ENCODE measurements at places on chromosomes 1 and 21. TPM values are rescaled to one million over a fixed set of nuclear protein-coding genes. Genes with fewer than 3 reads are reported as not detected.

DNA sequence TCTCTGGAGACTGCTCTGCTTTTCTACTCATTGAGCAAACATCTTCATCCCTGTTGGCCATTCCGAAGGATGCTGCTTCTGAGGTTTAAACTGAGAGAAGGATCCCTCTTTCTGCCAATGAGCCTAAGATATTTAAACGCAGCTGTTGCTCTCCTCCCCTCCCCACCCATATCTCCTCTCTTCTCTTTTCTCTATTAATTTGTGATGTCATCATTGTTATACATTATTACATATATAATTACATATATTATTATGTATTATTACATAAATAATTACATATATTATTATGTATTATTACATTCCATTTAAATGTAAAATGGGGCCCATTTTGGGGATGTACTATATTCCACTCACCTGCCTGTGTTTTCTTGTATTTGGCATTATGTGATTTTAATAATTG, 82.7 kb upstream of the JUN start:
- no peak for DNase-seq
- no peak overlapping the region for H3K27ac ChIP-seq
- H3K4me3 ChIP-seq: no peak overlapping the region

- H3K27me3 ChIP-seq: peaks cover 50% of the 10 kb centered on the region
- peaks cover 7% of the 10 kb centered on the region for H3K4me1 ChIP-seq
- DNase-seq: no peak
These were observed 10.8 kb upstream of the IER5 start for GRCh38 chr1:181077576-181078242.

Gene KCNA3
- 68.4 TPM for total RNA-seq

GRCh38 chr1:27974417-27974781, 14.6 kb downstream of the XKR8 start:
- H3K4me1 ChIP-seq: peaks cover 4% of the 10 kb centered on the region
- no peak overlapping the region for H3K27ac ChIP-seq
- peaks cover 12% of the 10 kb centered on the region for H3K36me3 ChIP-seq
- H3K4me3 ChIP-seq: no peak overlapping the region
- H3K27me3 ChIP-seq: no peaks in the 10 kb centered on the region

GRCh38 chr1:34050709-34051485, 114.1 kb downstream of the CSMD2 start:
- H3K27ac ChIP-seq: no peak overlapping the region
- no peaks in the 10 kb centered on the region for H3K27me3 ChIP-seq
- DNase-seq: no peak
- H3K4me3 ChIP-seq: no peak overlapping the region
- no peaks in the 10 kb centered on the region for H3K36me3 ChIP-seq

Gene PGLYRP3
- not detected for total RNA-seq

GRCh38 chr1:92853299-92853698, 21.5 kb downstream of the RPL5 start:
- H3K27me3 ChIP-seq: no peaks in the 10 kb centered on the region
- peaks cover 10% of the 10 kb centered on the region for H3K36me3 ChIP-seq
- no peak overlapping the region for H3K4me3 ChIP-seq
- DNase-seq: no peak

- peaks cover 29% of the 10 kb centered on the region for H3K4me1 ChIP-seq
- H3K27ac ChIP-seq: peak overlapping the region; percentile 97
- H3K4me3 ChIP-seq: peak overlapping the region; percentile 89
- peaks cover 8% of the 10 kb centered on the region for H3K36me3 ChIP-seq
These were observed 705 bp downstream of the UROD start for GRCh38 chr1:45012639-45013278.

Gene FMO2
- not detected for total RNA-seq

GRCh38 chr1:164141797-164142196, 417.2 kb upstream of the PBX1 start:
- no peaks in the 10 kb centered on the region for H3K4me1 ChIP-seq
- no peaks in the 10 kb centered on the region for H3K36me3 ChIP-seq
- H3K4me3 ChIP-seq: no peak overlapping the region

DNA sequence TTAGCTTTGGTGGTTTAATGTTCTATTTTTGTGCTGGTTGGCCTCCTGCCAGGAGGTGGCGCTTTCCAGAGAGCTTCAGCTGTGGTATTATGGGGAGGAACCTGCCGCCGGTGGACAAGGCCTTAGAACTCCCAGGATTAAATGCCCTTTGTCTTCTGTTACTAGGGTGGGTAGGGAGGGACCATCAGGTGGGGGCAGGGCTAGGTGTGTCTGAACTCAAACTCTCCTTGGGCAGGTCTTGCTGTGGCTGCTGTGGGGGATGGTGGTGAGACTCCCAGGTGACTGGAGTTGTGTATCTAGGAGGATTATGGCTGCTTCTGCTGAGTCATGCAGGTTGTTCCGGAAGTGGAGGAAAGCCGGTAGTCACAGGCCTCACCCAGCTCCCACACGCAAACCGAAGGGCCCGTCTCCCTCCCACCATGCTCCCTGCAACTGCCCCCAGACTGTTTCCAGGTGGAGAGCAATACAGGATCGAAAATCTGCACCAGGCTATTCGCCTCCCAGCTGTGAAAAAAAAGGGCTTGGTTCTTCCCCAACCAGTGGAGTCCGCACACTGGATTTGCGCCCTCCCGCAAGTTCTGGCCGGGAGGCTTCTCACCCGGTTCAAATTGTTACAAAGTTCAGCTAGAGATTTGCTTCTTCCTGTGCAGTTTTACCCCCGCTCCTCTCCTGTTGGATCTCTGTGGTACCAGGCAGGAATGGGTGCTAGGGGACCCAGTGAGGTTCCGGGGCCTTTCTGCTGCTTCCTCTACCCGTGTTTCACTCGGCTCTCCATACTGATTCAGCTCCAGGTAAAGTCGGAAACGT, 220.5 kb downstream of the CENPF start:
- H3K27me3 ChIP-seq: no peaks in the 10 kb centered on the region
- no peak overlapping the region for H3K27ac ChIP-seq
- no peak overlapping the region for H3K4me3 ChIP-seq
- DNase-seq: no peak

GRCh38 chr21:26715878-26716506, 129.2 kb downstream of the ADAMTS1 start:
- H3K27me3 ChIP-seq: no peaks in the 10 kb centered on the region
- no peak overlapping the region for H3K4me3 ChIP-seq
- H3K4me1 ChIP-seq: no peaks in the 10 kb centered on the region
- no peaks in the 10 kb centered on the region for H3K36me3 ChIP-seq
- H3K27ac ChIP-seq: no peak overlapping the region
- no peak for DNase-seq

DNA sequence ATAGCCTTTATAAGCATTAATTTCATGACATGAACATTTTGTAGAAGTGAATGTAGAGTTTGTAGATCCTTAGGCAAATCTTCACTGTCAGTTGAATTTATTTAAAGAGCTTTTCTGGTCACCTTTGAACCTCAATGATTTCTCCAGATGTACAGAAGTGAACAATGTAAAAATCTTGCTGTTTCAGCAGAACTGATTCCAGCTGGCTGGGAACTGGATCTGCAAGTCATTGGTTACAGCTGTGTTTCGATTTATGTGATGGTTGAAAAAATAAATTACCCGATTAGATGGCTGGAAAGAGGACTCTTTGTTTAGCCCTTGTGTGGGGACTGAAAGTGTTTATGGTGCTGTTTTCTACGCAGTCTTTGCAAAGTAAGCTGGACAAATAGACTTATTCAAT, 849.8 kb downstream of the USP25 start:
- H3K4me1 ChIP-seq: no peaks in the 10 kb centered on the region
- no peaks in the 10 kb centered on the region for H3K27me3 ChIP-seq
- DNase-seq: no peak
- no peak overlapping the region for H3K4me3 ChIP-seq
- no peaks in the 10 kb centered on the region for H3K36me3 ChIP-seq

DNA sequence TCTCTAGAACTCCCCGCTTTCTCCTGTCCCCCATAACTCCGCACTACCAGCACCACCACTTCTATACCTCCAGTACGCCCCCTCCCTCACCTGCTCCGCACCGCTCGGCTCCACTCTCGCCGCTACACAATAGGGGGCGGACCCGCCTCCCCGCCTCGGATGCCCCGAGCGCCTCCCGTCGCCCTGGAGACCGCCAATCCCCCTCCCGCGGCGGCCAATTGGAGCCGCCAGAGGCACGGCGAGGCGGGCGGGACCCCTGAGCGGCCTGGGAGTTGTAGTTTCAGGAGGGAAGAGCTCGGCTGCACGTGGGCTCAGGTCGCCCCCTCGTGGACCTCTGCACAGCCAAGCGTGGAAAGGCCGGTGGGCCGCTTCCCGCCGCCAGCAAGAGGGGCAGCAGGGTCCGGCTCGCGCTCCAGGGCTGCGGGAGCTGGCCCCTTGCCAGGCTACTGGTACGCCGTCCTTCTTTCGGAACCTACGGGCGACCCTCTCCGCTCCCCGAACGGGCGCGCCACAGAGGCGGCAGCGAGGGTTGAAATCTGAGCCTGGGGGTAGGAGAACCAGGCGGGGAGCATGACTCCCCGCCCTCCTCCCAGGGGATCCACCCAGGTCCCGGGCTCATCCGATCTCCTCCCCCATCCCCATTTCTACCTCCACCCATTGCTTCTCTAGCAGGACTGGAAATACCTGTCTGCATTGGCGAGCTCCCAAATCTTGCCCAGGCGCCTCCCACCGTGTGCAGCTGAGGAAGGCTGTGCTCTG, at the start of gene IGSF9:
IGSF9 (minus strand) TSS at position 131 of the 759 bp plus-strand sequence. CDS start 2,159 bp downstream, outside the sequence.
- peak within 1 kb of the TSS; percentile 69 for H3K4me3 ChIP-seq
- DNase-seq: peak; percentile 74
- H3K36me3 ChIP-seq: no peaks in the 10 kb centered on the region

DNA sequence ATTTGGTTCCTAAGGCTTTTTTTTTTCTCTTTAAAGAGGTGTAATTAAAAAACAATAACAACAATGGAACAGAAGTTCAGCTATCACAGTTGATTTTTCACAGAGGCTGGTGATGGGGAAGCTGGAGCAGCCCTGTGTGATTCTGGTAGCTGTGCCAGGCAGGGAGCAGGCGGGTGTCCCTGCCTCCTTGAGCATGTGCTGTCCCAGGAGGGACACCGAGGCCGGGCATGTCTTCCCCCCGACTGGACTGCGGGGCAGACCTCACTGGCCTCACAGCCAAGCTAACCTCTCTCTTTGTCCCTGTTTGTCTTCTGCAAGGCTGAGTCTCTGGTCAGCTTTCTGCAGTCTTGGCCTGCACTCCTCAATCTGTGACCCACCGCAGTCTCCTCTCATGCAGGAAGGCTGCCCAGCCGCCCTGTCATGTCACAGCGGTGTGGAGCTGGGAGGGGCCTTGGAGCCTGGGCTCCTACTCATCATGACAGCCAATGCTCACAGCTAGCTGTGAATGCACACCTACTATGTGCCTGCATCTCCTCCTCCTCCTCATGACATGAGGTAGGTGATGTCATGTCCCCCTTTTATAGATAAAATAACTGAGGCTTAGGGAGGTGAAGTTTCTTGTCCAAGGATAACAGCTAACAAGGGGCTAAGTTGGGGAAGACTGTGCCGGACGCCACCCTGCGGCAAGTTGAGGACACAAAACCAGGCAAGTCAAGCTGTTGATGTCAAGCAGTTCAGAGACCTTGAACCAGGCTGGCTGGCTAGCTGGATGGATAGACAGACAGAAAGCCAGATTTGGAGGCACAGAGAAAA, 10.3 kb upstream of the ACTL8 start:
- H3K4me3 ChIP-seq: no peak overlapping the region
- peaks cover 3% of the 10 kb centered on the region for H3K27me3 ChIP-seq
- H3K27ac ChIP-seq: no peak overlapping the region
- H3K4me1 ChIP-seq: no peaks in the 10 kb centered on the region

DNA sequence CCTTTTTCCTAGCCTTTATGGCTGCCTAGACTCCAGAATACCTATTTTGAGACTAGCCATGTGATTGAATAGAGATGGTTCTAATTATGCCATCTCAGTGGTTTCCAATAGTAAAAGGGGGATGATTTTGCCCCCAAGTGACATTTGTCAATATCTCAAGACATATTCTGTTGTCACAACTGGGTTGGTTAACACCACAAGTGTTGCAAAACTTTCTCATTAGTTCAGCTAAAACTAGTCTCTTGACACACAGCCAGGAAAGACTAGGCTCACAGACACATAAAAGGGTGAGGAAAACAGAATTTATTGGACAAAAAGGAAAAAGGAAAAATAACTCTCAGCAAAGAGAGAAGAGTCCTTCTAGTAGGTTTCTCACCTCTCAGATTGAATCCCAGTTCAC, 39.9 kb upstream of the GBP5 start:
- peaks cover 34% of the 10 kb centered on the region for H3K4me1 ChIP-seq
- H3K36me3 ChIP-seq: peaks cover 43% of the 10 kb centered on the region
- H3K27me3 ChIP-seq: no peaks in the 10 kb centered on the region
- DNase-seq: no peak
- no peak overlapping the region for H3K27ac ChIP-seq
- no peak overlapping the region for H3K4me3 ChIP-seq

Gene S100A12
- total RNA-seq: not detected

Gene AMPD1
- total RNA-seq: not detected

GRCh38 chr21:31895077-31895835, 22.4 kb downstream of the HUNK start:
- H3K4me1 ChIP-seq: peaks cover 4% of the 10 kb centered on the region
- H3K4me3 ChIP-seq: no peak overlapping the region
- no peak for DNase-seq

GRCh38 chr1:89279011-89279466, 6.4 kb upstream of the GBP5 start:
- peak overlapping the region; percentile 88 for H3K27ac ChIP-seq
- DNase-seq: no peak
- no peaks in the 10 kb centered on the region for H3K27me3 ChIP-seq
- H3K4me3 ChIP-seq: peak overlapping the region; percentile 71
- H3K4me1 ChIP-seq: peaks cover 73% of the 10 kb centered on the region
- H3K36me3 ChIP-seq: peaks cover 22% of the 10 kb centered on the region

DNA sequence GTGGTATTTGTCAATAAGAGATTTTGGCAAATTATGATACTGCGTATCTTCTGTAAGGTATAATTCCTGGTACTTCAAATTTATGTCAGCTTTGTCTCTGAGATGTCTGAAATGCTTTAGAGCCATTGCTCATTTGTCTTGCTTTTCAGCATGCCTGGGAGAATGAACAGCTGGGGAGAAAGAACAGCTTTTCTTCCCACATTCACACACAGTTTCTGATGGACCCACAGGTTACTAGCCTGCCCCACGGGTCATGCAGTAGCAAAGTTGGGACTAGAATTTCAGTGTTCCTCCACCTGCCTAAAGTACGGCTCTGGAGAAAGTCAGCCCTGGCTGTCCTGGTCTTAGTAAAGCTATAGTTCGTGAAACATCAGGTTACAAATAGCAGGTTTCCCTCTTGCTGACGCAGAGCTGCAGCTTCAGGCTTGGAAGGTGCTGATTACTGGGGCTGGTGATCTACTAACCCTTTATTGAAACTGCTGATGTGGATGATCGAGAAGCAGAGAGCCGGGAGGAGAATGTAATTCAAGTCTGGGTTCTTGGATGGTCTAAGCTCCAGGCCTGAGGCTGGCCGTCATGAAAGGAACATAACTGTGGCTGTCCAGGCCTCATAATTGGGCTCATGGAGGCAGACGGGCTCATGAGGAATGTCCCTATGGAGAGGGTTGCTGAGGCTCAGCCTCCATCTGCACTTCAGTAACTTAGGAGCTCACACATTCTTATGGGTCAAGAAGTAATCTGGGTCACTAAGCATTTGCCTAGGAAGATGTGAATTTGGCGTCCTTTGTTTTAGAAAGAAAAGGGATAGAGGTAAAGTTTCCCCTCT, 12.4 kb downstream of the GALNT2 start:
- no peak overlapping the region for H3K27ac ChIP-seq
- H3K4me3 ChIP-seq: no peak overlapping the region
- H3K36me3 ChIP-seq: peaks cover 23% of the 10 kb centered on the region
- H3K4me1 ChIP-seq: peaks cover 26% of the 10 kb centered on the region

Gene RCSD1
- total RNA-seq: 131 TPM

Measured in activated naive CD8-positive, alpha-beta T cell treated with anti-CD3 and anti-CD28 coated beads, Interleukin-2, amount 10 ng/mL, durations not matched to agents 7 days and 5 days (primary cell).